ENCODE measurements at places on chromosomes 6 and 20. TPM values are rescaled to one million over a fixed set of nuclear protein-coding genes. Genes with fewer than 3 reads are reported as not detected.

GRCh38 chr6:112409311-112409710, 62.2 kb downstream of the RFPL4B start:
- peaks cover 4% of the 10 kb centered on the region for H3K4me1 ChIP-seq
- H3K4me3 ChIP-seq: no peak overlapping the region
- H3K27ac ChIP-seq: no peak overlapping the region
- peak; percentile 10 for DNase-seq

- no peak for DNase-seq
- peaks cover 5% of the 10 kb centered on the region for H3K27me3 ChIP-seq
- no peak overlapping the region for H3K4me3 ChIP-seq
- H3K36me3 ChIP-seq: no peaks in the 10 kb centered on the region
These were observed 295.6 kb upstream of the PLN start for GRCh38 chr6:118252474-118252873.

GRCh38 chr20:2742934-2743559, 50.5 kb downstream of the EBF4 start:
- H3K4me1 ChIP-seq: no peaks in the 10 kb centered on the region
- H3K4me3 ChIP-seq: no peak overlapping the region
- DNase-seq: peak; percentile 96

GRCh38 chr20:12207875-12208274, 290.2 kb downstream of the BTBD3 start:
- no peaks in the 10 kb centered on the region for H3K27me3 ChIP-seq
- H3K4me3 ChIP-seq: no peak overlapping the region
- no peaks in the 10 kb centered on the region for H3K4me1 ChIP-seq
- no peak overlapping the region for H3K27ac ChIP-seq

- no peaks in the 10 kb centered on the region for H3K4me1 ChIP-seq
- no peaks in the 10 kb centered on the region for H3K27me3 ChIP-seq
- DNase-seq: no peak
- no peak overlapping the region for H3K4me3 ChIP-seq
- H3K36me3 ChIP-seq: no peaks in the 10 kb centered on the region
These were observed 93.7 kb downstream of the NRSN1 start for GRCh38 chr6:24219670-24220069.

MEP1A gene
- not detected for total RNA-seq

- no peak overlapping the region for H3K4me3 ChIP-seq
- no peaks in the 10 kb centered on the region for H3K36me3 ChIP-seq
- no peak for DNase-seq
- H3K4me1 ChIP-seq: no peaks in the 10 kb centered on the region
- peaks cover 20% of the 10 kb centered on the region for H3K27me3 ChIP-seq
These were observed 6.2 kb downstream of the EPHA7 start for GRCh38 chr6:93413190-93413589.

NUP153 gene
- 28.6 TPM for total RNA-seq

DNA sequence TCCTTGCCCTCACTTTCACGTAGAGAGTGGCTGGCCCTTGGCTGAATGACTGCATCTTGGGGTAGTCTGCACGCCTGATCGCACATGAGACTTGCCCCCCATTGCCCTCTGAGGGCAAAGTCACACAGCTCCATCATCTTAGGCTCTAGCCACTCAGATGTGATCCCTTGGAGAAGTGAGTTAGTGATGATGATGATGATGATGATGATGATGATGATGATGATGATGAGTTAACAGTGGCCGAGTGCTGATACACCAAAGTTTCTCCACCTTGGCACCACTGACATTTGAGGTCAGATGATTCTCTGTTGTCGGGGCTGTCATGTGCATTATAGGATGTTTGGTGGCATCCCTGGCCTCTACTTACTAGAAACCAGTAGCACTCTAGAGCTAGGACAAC, 84.0 kb downstream of the PREX1 start:
- no peak overlapping the region for H3K27ac ChIP-seq
- H3K4me1 ChIP-seq: no peaks in the 10 kb centered on the region
- no peak overlapping the region for H3K4me3 ChIP-seq

CBLN4 gene
- total RNA-seq: under 0.01 TPM

TREM2 gene
- 0.59 TPM for total RNA-seq

DNA sequence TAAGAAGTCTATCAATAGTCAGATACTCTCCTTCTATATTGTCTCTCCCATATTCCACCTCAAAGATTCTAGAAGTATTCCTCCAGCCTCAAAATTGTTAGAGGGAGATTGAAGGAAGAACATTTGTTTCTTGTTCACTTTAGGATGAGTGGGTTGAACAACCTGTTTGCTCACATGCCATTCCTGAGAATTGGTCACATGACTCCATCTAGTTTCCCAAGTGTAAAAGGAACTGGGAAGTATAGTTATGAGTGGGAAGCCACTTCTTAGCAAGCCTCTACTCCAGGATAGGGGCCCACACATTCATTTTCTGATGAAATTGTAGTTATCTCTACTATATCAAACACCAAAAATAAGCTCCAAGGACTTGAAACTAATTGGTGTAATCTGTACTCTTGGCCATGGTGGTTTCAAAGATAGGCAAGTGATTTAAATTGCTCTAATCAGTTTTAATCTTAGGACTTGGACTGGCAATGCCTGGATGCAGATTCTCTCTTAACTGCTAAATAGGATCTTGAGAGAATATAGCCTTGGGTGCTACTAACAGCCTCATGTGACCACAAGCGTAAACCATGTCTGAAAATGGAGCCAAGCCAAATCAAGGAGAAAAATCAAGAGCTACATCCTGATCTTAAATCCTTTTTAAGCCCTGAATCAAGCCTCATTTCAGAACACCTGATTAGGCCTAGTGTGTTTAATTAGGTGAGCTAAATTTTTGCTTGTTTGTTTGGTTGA, 758.7 kb upstream of the MAN1A1 start:
- H3K4me3 ChIP-seq: no peak overlapping the region
- no peak overlapping the region for H3K27ac ChIP-seq

- no peaks in the 10 kb centered on the region for H3K4me1 ChIP-seq
- H3K27me3 ChIP-seq: no peaks in the 10 kb centered on the region
- H3K36me3 ChIP-seq: no peaks in the 10 kb centered on the region
- no peak overlapping the region for H3K4me3 ChIP-seq
- DNase-seq: no peak
These were observed 655.1 kb upstream of the CITED2 start for GRCh38 chr6:140029551-140029950.

GRCh38 chr6:115717062-115717461, 343.6 kb downstream of the FRK start:
- no peaks in the 10 kb centered on the region for H3K27me3 ChIP-seq
- no peaks in the 10 kb centered on the region for H3K36me3 ChIP-seq
- H3K27ac ChIP-seq: no peak overlapping the region

LKAAEAR1 gene
- total RNA-seq: not detected

GRCh38 chr6:148827416-148828045, 80.7 kb downstream of the UST start:
- H3K27ac ChIP-seq: no peak overlapping the region
- DNase-seq: no peak
- no peaks in the 10 kb centered on the region for H3K27me3 ChIP-seq

DNA sequence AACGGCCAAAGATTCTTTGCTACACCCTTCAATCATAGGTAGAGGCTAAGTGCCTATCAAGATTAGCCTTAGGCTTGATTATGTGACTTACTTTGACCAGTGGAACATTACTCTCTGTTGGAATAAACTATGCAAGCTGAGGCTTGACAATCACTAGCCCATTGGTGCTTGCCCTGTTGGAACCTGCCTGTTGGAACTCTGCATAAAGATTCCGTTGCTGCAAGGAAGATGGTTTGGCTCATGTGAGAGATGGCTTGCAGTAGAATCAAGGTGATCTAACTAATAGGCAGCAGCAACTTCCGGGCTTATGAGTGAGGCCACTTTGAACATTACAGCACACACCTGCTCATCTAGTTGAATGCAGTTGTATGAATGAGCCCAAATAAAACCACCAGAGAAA, 227.7 kb upstream of the TSHZ2 start:
- H3K27me3 ChIP-seq: no peaks in the 10 kb centered on the region
- H3K4me3 ChIP-seq: no peak overlapping the region
- DNase-seq: no peak

DNA sequence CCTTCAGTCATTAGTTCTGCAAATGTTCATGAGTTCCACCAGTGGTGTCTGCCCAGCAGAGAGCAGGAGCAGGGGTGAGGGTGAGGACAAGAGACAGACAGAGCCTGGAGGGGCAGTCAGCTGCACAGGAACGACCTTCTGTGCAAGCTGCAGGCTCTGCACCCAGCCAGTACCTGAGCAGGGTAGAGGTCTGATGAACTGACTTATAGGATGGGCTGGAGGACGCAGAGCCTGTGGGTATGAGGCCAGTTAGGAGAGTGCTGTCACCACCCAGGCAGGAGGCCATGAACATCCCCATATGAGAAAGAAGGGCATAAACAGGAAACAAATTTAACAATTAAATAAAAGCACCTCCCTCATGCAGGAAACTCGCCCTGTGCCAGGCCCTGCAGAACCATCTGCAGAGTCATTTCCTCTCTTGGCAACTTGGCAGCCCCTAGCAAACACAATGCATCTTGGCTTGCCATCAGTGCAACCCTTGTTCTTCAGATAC, 17.9 kb downstream of the C6orf15 start:
- no peaks in the 10 kb centered on the region for H3K27me3 ChIP-seq
- no peaks in the 10 kb centered on the region for H3K36me3 ChIP-seq
- H3K27ac ChIP-seq: no peak overlapping the region
- DNase-seq: no peak
- H3K4me3 ChIP-seq: no peak overlapping the region
- H3K4me1 ChIP-seq: no peaks in the 10 kb centered on the region

CDKAL1 gene
- total RNA-seq: 17.4 TPM

DNA sequence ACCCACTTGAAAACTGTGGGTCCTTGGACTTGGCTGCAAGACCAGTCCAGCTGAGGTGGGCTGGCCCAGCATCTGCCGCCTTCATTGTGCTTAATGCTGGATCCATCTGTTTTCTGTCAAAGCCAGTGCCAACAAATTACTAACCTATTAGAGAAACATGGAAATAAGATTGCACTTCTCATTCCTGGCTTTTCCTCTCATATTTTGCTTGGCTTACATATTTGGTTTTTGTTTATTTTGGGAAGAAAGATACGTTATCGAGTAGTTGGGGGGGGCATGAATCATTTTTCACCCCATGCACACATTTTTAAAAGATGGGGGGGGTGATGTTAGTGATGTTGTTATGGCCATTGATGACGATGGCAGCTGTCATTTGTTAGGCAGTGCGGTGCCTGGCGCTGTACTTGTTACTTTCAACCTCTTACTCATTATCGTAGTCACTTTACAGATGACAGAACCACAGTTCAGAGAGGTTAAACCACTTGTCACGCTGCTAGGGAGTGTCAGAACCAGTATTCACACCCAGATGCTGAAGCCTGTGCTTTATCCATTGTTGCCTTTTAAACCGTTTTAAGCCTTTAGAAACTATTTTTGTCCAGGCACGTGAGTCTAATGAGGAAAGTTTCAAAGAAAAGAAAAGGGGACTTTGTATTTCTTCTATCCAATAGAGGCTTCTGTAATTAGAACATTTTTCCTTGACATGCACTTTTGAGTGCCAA, 180.0 kb downstream of the TMEM242 start:
- peak; percentile 96 for DNase-seq
- no peaks in the 10 kb centered on the region for H3K27me3 ChIP-seq
- no peak overlapping the region for H3K4me3 ChIP-seq
- H3K27ac ChIP-seq: peak overlapping the region; percentile 87

GRCh38 chr6:130178692-130179091, 44.1 kb downstream of the SAMD3 start:
- H3K27ac ChIP-seq: no peak overlapping the region
- no peaks in the 10 kb centered on the region for H3K27me3 ChIP-seq
- no peaks in the 10 kb centered on the region for H3K36me3 ChIP-seq
- H3K4me3 ChIP-seq: no peak overlapping the region
- H3K4me1 ChIP-seq: peaks cover 10% of the 10 kb centered on the region
- peak; percentile 85 for DNase-seq

OLIG3 gene
- total RNA-seq: not detected

DEFB116 gene
- not detected for total RNA-seq

BEND6 gene
- total RNA-seq: 23.6 TPM

All from osteoblast (primary cell).